ENCODE measurements at places on chromosomes 3 and 15.

GRCh38 chr3:194075802-194076460 lies 60.0 kb upstream of the HES1 start:
- DNase-seq = no peak

- no peak for DNase-seq
Observed at GRCh38 chr15:98996169-98996568, 11.4 kb downstream of the PGPEP1L start.

DNA sequence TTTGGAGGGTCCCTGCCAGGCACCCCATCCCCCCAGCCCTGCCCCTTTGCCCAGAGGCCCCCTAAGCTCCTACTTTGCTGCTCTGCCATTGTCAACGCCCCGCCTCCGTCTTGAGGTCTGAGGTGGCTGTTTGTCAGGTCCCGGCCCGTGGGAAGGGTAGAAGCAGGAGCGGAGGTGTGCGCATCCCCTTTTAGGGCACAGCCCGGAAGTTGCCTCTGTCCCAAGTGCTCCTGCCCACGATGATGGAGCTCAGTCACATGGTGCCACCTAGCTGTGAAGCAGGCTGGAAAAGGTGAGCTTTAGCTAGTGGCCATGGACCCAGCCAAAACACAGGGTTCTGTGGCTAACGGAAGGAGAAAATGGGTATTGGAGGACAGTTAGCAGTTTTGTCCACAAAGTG lies 28.5 kb upstream of the LCTL start:
- DNase-seq = no peak

GRCh38 chr3:49199239-49199899 lies 28.0 kb downstream of the KLHDC8B start:
- peak; percentile 31 for DNase-seq

DNA sequence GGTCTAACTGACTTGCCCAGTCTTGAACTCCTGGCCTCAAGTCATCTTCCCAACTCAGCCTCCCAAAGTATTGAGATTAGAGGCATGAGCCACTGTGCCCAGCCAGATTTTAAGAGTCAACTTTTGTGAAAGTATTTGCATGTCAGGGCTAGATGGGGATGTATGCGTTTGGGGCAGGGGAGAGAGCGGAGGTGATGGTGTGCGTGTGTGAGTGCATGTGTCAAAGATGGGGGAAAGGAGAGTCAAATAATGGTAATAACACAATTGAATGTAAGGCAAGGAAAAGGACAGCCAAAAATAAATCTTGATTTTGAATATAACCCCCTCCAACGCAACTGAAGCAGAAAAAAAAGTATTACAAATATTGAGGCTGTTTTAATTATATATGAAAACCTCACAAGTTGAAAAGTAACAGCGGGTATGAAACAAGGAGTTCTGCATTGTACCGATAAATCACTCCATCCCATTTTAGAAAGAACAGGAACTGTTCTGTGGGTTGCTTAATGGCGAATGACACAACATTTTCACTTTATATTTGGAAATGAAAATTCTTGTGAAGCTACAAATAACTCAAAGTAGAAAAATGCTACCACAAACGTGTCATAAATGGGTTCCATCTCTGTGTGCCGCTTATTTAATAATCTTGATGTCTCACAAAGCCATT lies 29.9 kb upstream of the LDHAL6B start:
- no peak for DNase-seq

GRCh38 chr3:52442409-52443267 lies 2.3 kb downstream of the SEMA3G start:
- no peak for DNase-seq

DNA sequence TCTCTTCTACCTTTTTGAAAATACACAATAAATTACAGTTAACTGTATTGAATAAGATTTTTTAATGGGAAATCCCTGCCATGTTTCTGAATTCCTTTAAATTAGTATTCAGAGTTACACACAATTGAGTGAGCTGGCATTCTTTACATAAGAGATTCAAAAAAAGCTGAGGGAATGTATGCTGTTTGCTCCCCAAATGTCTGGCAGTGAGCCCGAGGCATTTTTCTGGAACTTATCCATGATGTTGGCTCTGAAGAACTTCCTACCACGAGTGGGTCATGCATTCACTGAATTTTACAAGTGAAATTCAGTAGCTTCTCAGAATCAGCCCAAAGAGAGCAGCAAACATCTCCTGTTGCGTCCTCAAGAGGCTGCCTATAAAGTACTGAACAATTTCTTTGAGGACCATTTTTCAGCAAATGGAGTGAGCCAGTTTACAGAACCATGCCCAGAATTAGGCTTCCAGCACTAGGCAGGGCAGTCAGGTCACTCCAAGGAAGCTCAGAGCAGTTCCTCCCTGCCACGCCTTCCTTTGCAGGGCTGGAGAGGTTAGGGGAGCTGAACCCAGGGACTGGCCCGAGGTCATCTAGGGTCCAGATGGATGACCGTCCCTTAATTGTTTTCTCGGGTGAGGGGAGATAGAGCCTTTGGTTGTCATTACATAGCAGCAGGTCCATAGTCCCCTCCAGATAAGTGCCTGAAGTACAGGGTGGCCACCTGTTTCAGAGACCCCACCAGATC lies 21.2 kb downstream of the GABRA5 start:
- no peak for DNase-seq

- no peak for DNase-seq
Observed at GRCh38 chr3:171904829-171905228, 61.7 kb downstream of the TMEM212 start.

GRCh38 chr3:45497963-45498362 lies 96.6 kb upstream of the LIMD1 start:
- no peak for DNase-seq

GRCh38 chr3:119342176-119342575 lies 48.0 kb downstream of the ARHGAP31 start:
- no peak for DNase-seq

DNA sequence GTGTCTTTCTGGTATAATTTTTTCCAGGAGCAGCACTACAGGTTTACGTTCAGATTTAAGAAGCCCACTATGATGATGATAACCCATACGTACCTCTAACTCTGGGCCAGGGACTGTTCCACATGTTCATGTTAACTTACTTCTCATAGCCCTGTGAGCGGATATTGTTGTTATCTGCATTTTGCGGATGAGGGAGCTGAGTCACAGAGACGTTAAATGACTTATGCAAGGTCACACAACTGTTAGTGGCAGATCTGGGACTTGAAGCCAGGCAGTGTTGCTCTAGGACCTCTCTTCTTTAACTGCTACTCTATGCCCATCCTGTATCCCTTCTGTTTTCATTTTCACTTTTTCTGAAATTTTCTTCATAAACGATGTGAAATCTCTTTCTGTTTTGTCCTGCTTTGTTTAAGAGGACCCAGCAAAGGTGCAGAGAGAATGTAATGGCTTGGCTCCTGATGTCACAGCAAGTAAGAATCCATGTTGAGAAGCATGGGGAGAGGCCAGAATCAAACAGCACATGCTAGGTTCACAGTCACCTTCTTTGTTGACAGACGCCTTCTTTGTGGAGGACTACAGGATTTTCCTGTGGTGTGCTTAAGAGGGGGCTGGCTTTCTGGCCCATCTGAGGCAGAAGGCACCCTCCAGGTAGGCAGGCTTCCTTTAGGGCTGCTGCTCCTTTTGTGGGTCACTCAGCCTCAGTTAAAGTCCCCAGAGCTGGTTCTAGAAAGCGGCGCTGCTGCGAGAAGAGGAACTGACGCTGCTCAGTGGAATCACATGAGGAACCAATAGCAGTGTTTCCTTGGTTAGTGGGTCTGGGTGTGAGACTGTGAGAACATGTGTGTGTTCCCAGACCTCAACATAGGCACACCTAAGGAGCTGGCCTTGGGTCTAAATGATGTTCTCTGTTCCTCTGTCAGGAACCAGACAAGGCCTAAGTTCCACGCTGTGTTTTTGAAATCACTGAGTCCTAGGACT lies 121.6 kb downstream of the TMEM108 start:
- DNase-seq = no peak

DNA sequence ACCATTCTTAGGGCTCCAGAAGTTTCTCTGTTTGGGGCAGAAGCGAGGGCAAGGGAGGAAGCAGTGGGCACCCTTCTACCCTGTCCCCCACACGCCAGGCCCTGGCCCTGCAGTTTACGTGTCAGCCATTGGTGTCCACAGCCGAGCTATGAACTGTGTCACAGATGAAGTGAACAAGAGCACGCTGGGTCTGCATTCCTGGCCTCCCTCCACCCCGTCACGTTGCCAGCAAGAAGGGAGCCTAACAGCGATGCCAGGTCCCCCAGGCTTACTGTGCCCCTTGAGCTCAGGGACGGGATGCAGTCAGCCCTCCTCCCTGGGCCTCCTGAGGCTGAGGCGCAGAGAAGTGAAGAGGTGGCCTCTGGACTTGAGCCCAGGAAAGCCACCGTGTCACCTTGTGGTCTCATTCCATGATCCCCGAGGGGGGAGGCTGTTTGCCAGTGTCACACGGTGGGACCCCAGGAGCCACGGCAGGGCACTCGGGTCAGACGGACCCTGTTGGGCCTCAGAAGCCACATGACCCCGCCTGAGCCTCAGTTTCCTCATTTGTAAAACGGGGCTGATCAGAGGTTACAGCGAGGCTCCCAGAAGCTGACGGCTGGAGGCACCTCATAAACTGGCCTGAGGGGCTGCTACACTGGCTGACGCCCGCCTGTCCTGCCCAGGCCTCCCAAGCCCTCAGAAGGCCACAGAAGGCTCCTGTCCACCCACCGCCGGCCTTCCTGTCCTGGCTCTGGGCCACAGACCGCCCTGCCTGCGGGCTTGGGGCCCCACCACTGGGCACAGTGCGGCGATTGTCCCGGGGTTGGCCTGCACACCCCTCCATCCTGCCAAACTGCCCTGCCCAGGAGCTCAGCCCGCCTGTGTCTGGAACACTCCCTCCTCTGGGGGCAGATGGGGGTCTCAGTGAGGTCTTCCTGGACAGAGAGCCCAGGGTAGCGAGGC lies 18.6 kb downstream of the IQSEC1 start:
- no peak for DNase-seq

DNA sequence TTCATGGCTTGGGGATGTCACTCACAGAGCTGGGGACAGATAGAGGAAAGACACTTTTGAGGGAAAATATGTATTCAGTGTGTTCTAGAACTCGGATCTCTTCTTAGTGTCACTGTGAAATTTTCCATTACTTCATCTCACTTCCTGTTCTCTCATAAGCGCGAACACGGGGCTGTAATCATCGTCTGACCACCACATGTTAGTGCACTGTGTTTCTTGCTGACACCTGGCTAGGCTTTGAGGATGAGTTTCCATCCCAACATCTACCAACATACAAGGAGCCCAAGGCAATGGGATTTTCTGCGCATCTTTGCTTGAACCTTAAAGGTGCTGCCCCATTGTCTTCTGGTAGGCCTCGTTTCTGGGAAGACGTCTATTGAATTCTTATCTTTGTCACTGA lies 84.0 kb downstream of the LIPC start:
- DNase-seq = no peak

GRCh38 chr3:159346271-159346903 lies 544.5 kb downstream of the MFSD1 start:
- DNase-seq = no peak

DNA sequence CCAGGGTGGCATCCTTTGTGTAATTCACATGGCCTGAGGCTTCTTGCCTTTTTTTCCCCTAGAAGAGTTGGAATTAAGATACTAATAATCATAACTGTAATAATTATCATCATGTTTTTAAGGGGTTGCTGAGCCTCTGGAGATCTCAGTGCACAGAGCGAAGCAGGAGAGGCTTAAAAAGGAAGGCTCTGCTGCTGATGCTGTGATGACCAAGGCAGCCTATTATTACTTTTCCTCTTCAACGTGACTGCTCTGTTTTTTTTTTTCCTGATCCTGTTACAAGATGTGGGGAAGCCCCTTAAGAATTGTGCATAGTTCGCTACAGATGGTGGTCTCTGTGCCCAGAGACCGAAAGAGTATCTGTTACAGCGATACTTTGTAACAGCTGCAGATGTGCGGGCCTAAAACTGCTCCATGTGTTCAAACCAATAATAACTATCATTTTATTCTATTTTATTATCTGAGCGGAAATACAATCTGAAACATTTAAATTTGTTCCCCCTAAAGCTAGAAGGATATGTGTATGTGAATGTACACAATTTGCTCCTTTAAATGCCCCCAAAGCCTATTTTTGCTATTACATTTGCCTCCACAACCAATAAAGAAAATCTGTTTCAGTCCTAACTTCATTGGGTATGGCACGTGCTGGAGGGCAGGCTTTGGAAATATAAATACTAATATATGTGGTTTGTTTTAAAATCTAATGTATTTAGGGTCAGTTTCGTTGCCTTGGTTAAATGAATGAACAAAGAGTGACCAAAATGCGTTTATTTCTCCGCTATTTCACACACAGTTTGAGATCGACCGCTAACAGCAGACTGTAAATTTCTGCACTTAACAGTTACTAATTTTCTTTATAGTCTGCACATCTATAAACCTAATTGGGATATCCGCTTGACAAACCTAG lies 4.6 kb downstream of the SHOX2 start:
- DNase-seq = no peak

GRCh38 chr15:43266834-43267233 lies at the start of gene TGM5:
Gene TGM5 (minus strand): TSS chr15:43266928. CDS start chr15:43266849, 79 bp downstream.
- DNase-seq = no peak

GRCh38 chr15:64285871-64286270 lies 70.1 kb downstream of the CSNK1G1 start:
- no peak for DNase-seq

- DNase-seq = no peak
Observed at GRCh38 chr15:91535856-91536500, 317.5 kb upstream of the SLCO3A1 start.

- DNase-seq = peak; percentile 90
Observed at GRCh38 chr15:59170295-59171066, 36.2 kb upstream of the LDHAL6B start.

GRCh38 chr3:145017959-145018358 lies 1046.3 kb downstream of the DIPK2A start:
- DNase-seq = no peak

- DNase-seq = peak; percentile 43
Observed at GRCh38 chr3:131110087-131110486, 83.4 kb downstream of the NEK11 start.

- no peak for DNase-seq
Observed at GRCh38 chr3:37145611-37146010, 28.8 kb downstream of the LRRFIP2 start.

- DNase-seq = no peak
Observed at GRCh38 chr3:118587847-118588246, 446.8 kb downstream of the IGSF11 start.

Data from GM04504 (cell line).